ENCODE measurements at places on chromosomes 4 and X.

DNA sequence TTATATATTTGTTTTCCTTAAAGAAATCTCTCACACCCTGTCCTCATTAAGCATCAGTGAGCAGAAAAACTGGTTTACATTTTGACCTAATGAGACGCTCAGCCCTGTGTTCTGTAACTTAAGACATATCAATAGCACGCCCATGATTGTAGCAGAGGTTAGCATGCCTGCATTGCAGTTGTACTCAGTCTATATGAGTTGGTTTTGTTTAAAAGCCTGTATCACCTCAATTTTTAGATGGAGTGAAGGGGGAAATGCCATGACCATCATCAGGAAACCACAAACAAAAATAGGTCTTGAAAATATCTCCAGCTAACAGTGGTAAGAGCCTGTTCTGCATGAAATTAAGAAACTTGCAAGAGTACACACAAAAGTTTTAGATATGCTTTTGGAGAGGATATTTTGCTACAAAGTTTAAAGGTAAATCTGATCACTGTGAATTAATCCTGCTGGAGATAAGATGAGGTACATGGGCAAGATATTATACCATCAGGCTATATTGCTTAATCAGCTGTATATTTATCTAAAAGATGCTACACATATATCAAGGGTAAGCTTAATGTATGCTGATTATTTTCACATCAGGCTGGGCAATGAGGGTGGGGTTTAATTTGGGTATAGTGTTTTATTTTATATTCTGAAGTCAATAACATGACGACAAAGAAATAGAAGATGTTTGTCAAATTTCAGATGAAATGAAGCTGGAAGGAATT lies 13.1 kb upstream of the COQ2 start:
- DNase-seq: no peak

- DNase-seq: no peak
Measured at GRCh38 chr4:108560616-108561015, 59.8 kb upstream of the RPL34 start.

- peak; percentile 37 for DNase-seq
Measured at GRCh38 chrX:24207826-24208225, 58.3 kb downstream of the ZFX start.

DNA sequence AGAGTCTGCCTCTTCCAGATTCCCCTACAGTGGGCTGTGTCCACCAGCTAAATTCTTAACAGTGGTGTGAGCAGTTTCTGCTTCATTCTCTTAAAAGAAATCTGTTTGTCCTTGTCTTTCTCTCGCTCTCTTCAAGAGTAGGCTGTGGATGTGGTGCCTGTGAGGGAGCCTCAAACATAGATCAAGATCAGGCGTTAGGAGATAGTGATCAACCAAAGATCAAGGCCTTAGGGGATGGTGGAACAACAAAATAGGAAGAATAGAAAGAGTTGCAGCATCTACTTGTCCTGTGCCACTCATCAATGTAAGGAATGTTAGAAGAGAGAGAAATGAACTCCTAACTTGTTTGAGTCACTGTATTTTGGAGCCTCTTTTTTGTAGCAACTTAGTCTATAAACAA lies 144.2 kb downstream of the AASDH start:
- DNase-seq: no peak

DNA sequence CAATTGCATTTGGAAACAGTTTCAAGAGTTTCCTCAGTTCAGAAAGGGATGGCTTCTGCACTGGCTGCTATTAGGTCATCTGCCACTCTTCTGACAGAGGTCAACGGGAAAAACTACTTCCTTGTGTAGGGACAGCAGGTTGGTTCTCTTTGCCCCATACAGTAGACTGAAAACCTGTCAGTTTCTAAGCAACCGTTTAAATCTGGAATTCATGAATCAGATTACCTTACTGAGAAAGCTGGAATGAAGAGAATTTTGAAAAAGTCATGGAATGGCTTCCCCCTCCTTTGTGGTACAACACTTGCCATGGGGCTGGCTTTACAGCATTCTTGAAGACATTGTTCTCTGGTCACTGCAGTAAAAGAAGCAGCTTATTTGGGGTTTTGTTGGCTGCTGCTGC lies 240.3 kb downstream of the IL1RAPL2 start:
- no peak for DNase-seq

DNA sequence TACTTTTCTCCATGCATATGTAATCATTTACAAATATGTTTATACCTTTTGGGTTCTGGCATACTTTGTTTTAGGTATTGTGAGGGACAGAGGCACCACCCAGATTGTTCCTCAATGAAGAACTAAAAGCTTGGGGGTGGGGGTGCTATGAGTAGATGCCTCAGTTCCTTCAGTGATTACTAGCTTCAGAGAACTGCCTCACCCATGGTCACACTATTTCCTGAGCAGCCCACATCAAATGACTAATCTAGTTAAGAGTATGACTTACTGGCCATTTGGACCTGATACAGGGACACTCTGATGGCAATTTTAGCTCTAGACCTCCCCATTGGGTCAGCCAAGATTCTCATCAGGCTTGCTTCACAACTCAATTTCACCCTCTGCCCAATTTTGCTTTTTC lies 22.2 kb upstream of the CXXC4 start:
- DNase-seq: no peak
